ENCODE measurements at places on chromosomes 16 and 17.

- no peak for DNase-seq
Observed at GRCh38 chr17:22507823-22508222, 815.5 kb downstream of the KCNJ18 start.

DNA sequence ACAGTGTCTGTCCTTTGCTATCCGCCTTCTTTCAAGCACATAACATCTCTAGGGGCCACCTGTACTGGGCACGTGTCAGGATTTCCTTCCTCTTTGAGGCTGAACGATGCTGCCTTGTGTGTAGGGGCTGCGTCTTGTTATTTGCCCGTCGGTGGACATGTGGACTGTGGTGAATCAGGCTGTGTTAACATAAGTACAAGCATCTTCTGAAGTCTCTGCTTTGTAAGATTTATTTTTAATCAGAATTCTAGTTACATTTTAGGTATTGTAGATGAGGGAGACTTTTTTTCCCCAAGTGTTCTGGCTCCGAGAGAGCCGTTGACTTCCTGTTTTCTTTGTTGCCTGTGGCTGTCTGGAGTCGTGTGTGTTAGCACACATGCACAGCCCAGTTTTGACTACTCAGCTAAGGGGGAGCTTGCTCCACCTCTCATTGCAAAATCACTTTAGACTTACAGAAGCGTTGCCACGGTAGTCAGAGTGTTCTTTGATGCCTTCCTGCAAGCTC lies 26.1 kb downstream of the SPG7 start:
- no peak for DNase-seq

DNA sequence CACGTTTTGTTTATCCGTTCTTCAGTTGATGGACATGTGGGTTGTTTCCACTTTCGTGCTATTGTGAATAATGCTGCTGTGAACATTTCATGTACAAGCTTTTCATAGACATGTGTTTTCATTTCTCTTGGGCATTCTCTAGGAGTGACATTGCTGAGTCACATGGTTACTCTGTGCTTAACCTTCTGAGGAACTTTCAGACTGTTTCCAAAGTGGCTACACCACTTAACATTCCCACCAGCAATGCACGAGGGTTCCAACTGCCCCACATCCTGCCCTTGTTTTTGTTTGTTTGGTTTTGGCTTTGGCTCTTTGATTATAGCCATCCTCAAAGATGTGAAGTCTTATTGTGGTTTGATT lies 14.2 kb upstream of the PEMT start:
- DNase-seq, result peak; percentile 47

DNA sequence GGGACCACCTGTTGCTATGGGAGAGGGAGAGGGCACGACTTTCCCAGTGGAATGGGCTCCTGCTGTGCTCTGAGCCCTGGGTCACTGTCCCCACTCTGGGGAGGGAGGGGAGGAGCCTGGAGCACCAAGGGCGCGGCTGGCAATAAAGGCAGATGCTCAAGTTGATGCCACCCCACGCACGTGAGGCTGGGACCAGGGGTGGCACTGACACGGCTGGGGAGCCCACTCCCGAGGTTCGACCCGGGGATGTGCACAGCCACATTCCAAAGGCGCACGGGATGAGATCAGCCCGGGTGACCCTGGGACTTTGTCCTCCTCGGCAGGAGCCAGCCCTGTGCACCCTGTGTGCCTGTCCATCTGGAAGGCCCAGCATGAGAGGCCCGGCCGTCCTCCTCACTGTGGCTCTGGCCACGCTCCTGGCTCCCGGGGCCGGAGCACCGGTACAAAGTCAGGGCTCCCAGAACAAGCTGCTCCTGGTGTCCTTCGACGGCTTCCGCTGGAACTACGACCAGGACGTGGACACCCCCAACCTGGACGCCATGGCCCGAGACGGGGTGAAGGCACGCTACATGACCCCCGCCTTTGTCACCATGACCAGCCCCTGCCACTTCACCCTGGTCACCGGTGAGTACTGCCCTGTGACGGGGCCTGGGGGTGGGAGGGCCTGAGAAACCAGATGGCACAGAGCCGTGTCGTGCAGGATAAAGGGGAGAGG lies at the start of gene ENPP7:
Gene ENPP7, plus strand, starts transcription at position 175 of the 715 bp plus-strand sequence. Its CDS starts 197 bp downstream, at position 372.
- DNase-seq, result no peak

DNA sequence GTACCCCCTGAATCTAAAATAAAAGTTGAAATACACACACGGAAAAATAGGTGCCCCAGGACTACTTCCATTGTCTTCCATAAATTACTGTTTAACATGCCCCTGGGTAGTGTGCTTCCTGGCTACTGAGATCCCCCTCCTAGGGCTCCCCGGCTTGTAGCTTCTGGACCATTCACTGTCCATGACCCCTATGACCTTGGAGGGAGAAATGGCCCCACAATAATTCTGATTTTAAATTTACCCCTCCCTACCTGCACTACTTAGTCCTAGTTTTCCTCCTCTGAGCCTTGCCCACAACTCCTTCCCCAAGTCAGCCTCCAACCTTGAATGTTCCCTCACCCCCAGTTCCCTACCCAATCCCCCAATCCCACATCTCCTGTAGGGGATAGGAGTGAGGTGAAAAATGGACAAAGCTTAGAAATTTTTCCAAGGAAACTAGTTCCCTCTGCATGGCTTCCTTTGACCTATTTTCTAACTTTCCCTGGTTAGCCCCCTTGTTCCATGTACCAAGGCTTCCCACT lies 9.5 kb upstream of the MSL1 start:
- no peak for DNase-seq

- peak; percentile 75 for DNase-seq
Observed at GRCh38 chr17:51000835-51001638, 119.6 kb downstream of the SPAG9 start.

- DNase-seq, result no peak
Observed at GRCh38 chr16:8493972-8494371, 96.3 kb downstream of the TMEM114 start.

DNA sequence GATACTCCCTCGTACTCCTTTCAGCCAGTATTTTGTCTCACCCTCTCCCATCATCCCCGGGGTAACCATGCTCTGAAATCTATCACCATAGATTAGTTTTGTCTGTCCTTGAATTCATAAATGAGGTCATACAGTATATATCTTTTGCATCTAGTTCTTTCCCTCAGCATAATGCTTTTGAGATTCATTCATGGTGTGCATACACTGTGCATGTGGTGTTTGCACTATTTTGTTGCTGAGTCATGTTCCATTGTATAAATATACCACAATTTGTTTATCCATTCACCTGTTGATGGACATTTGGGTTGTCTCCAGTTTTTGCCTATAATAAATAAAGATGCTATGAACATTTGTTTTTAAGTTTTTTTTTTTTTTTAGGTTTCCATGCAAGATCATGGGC lies 34.2 kb upstream of the NLRP1 start:
- DNase-seq, result no peak

DNA sequence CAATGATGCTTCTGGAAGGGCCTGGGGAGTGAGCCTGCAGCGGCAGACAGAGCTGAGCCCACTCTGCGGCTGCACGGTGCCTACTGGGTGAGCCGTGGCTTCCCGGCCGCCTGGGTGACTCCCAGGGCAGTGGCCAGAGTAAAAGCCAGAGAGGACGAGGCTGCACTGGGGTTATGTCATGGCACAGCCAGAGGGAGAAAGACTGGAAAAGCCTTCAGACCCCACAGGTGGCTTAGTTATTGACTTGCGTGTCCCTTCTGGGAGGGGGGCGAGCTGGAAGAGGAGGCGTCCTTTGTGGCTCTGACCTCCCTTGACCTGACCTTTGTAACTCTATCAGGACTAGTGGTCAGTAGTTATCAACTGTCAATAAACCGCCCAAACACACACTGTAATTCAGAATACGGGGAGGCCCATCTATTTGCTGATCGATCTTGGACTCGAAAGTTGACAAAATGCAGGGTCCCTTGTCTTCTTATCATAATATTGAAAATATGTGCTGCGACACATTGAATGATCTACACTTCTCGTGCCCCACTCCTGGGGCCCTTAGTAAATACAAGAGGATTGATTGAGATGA lies 385.9 kb upstream of the ZFHX3 start:
- DNase-seq, result no peak

GRCh38 chr16:75028544-75029135 lies 29.8 kb downstream of the ZNRF1 start:
- DNase-seq, result no peak

GRCh38 chr17:68197091-68197996 lies 50.5 kb upstream of the AMZ2 start:
- no peak for DNase-seq

- DNase-seq, result peak; percentile 41
Observed at GRCh38 chr16:47477679-47478078, 16.5 kb downstream of the PHKB start.

GRCh38 chr16:88014252-88014781 lies 63.1 kb downstream of the BANP start:
- peak; percentile 11 for DNase-seq

- no peak for DNase-seq
Observed at GRCh38 chr16:12162151-12162985, 185.8 kb downstream of the SNX29 start.

DNA sequence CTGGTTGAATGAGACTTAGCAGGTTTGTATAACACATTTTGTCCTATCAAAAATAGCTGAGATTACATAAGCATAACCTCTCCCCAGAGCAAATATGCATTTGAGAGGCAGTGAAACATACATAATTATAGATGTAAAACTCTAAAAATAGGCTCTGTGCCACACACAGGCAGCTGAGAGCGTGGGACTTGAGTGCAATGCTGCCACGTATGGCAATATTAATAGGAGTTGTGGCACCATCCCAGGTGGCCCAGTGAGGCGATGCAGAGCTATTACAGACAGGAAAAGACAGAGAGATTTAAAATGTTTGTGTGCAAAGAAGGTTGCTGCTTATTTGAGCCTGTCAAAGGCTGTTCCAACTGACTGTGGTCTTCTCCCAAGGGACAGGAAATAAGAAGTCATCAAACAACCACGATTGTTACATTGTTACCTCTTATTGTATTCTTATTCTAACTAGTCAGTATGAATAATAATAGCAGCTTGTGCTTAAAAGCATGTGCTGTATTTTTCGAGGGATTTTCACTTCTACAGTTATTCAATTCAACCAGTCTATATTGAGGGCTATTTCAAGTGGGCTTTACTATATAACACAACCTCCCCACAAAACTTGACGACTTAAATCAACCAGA lies 116.5 kb downstream of the SALL1 start:
- no peak for DNase-seq

DNA sequence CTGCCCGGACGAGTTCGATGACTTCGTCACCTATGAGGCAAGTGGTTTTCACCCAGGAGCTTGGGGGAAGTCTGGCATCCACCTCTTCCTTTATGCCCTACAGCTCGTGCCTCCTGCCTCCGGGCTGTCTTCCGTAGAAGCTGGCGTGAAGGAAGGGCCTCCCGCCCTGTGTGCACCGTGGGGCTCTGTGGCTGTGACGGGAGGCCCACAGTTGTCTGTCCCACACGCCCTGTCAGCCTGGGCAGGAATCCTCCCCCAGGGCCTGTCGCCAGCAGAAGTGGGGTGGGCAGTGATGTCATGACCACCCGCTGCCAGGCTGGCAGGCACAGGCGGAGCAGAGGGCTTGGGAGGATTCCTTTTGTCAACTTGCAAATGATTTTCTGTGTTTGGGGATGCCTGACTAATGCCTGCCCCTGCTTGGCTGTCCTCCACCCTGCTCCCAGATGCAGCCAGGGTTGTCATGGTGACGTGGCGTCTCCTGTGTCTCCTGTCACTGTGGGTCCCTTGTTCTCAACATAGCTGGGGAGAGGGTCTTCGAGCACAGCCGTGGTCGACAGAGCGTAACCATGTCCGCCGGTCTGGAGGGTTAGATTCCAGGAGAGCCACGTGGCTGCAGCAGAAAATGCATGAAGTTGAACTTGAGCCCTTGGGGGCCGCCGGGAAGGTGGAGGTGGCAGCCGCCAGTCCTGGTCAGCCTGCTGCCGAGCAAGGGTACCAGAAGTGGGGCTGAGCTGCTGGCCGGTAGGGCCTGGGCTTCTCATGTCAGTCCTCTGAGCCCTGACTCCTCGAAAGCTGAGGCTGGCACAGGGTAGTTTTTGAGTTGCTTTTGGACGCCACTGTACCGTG lies 46.1 kb downstream of the RAB11FIP3 start:
- DNase-seq, result peak; percentile 20

DNA sequence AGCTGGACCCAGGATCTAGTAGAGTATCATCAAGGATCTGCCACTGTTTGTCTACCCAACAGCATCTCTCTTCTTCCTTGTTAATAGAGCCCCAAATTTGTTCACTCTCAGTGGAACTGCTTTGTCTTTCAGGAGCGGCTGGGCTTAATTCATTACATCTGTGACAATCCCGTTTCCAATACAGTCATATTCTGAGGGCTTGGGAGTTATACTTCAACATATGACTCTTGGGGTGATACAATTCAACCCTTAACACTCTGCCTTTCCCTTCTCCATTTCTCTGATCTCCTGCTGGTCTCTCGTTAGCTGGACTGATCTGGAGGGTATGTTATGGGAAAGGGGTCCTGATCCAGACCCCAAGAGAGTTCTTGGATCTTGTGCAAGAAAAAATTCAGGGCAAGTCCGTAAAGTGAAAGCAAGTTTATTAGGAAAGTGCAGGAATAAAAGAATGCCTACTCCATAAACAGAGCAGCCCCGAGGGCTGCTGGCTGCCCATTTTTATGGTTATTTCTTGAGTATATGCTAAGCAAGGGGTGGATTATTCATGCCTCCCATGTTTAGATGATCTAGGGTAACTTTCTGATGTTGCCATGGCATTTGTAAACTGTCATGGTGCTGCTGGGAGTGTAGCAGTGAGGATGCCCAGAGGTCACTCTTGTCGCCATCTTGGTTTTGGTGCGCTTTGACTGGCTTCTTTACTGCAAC lies 42.4 kb downstream of the IQCK start:
- DNase-seq, result no peak

- no peak for DNase-seq
Observed at GRCh38 chr17:77768248-77768852, 190.2 kb upstream of the TNRC6C start.

Measured in fibroblast of upper back skin (primary cell).